ENCODE measurements at places on chromosomes 16 and 17.

DNA sequence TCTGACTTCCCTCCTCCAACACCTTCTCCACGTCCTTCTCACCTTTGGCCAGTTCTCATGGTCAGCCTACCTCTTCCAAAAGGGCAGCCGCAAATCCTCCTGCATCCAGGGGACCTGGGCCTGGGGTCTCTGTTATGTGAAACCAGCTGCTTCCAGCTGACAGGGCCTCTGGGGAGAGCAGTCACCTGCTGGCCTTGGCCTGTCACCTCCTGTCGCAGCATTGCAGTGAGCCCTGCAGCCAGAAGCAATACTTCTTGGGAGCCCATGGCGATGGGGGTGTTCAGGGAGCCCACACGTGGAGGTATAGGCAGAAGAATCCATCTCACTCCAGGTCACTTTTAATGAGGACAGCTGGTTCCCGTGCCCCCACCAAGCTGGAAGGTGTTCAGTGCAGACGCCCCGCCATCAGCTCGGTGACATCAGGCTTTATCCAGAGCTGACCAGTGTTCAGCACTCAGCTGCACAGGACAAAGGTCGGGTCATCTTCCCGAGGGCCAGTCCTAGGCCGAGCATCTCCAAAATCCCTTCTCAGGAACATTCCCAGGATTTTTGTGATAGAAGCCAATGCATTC lies 1.7 kb upstream of the SLC47A2 start:
- no peak for DNase-seq

DNA sequence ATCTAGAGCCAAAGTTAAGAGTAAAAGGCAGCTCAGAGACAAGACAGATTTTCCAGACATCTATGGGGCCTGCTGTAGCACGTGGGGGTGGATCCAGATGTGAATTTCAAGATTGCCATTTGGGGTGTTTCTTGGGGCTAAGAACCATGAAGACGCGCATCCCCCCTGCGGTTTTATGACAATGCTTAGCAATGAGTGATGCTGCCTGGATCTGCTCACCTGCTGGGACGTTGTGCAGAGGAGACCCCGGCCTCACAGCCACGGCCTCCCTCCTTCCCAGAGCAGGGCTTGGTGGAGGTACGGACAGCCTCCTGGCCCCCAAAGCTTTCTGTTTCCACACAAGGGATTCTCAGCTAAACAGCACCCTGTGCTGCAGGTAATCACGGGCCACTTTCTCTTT lies 151.5 kb upstream of the DYNLRB2 start:
- DNase-seq, result no peak

GRCh38 chr17:79960788-79961522 lies 74.7 kb downstream of the TBC1D16 start:
- DNase-seq, result no peak

DNA sequence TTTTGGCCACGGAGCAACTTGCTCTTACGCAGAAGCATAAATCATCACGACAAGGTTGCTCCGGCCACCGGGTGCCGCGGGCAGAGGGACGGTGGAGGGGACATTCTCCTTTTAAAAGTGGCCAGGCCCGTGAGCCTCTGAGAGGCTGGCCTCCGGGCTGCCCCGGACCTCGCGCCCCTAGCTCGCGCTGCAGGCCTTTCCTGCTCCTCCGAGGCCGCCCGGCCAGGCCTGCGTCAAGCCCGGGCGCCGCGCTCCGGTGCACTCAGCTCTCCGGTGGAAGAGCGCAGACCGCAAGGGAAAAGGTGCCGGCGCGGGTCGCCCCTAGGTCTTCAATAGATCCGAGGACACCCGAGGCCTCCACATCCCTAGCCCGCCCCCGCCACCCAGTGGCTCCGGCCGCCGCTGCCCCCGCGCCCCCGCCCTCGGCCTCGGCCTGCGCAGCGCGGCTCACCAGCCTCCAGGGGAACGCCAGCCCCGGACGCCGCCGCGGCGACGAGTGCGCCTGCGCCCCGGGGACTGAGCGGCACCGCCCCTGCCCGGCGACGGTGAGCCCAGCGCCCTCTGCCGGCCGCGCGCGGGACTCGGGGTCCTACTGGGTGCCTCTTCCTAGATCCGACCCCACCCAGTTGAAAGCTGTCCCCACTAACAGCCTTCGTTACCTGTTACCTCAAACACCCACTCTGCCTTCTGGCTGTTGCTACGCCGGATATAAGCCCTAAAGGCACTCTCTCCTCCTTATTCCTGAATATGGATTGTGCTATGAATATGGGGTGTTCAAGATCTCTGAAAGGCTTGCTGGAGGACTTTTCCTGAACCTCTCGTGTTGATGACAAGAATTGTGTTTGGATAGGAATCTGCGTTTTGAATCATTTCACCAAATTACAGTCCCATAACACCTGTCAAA lies at the start of gene LYRM9:
Gene LYRM9, minus strand, starts transcription at position 500 of the 904 bp plus-strand sequence. CDS start 10,671 bp downstream, outside the sequence.
- DNase-seq, result peak; percentile 83

- no peak for DNase-seq
Measured at GRCh38 chr16:89134269-89134668, 37.3 kb upstream of the CDH15 start.

DNA sequence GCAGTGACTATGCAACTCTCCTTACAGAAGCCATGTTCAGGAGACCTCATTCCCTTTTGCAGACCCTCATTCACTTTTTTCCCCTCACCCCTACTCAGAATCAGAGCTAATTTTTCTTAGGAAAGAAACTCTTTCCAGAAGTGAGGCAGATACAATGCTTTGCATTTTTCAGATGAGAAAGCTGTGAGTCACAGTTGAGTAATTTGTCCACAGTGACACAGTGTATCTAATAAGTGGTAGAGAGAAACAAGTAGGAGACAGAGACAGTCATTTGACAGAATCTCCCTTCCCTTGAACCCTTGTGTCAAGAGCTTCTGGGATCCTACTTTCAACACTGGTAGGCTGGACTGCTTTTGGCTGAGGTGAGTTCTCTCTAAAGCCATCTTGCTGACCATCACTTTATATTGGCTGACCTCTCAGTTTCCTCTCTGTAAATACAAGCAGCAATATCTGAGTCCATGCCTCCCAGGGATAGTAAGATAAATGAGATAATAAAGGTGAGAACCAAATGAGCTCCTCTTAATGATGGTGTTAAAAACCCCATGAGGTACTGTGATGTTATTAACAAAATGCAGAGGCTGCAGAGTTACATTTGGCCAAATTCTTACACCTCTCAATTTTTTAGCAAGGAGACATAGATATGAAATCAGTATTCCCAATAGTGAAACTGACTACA lies 130.8 kb downstream of the CA10 start:
- peak; percentile 82 for DNase-seq

DNA sequence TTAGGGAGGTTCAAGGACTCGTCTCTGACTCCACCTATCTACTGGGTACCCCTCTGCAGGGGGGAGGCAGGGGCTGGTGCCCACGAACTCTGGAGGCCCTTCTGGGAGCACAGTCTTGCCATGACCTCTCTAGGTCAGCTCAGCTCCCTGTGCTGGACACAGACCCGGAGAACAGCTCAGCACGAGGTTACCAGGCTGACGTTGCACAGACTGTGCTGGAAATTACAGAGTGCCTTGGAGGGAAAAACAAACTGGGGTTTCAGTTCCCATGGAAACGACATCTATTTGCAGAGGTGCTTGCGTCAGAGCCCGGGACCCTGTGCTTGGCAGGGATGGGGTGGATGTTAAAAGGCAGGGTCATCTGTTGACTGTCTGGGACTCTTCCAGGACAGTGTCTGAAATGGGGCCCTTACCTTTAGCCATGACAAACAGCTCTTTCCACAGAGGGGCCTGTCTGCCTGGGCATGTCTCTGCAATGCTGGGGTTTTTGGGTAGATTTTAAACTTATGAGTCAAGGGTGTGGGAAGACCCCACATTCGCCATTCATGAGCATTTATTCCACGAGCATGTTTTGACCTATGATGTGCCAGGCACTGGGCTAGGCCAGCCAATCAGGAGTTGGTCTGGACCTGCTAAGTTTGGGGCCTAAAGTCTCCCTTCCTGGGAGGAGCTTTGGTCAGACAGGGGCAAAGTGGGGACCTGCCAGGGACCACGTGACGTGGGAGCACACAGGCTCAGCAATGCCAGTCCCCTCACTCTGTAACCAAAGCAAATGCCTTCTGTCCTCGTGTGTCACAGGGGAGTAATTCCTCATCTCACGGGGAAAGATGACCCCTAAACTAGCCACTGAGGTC lies 22.5 kb downstream of the CCR7 start:
- peak; percentile 87 for DNase-seq

DNA sequence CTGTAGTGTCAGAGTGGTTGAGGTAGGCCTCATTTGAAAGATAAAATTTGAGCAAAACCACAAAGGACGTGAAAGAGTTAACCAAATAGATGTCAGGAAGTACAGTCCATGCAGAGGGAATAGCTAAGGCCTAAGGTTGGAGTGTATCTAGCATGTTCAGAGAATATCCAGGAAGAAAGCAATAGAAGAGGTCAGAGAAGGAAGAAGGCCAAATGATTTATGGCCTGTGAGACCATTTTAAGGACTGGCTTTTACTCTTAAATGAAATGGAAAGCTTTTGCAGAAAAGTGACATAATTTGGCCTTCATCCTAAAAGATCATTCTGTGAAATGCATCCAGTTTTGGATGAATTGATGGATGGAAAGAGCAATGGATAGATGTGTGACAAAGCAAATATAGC lies 116.5 kb downstream of the NLK start:
- no peak for DNase-seq

- peak; percentile 52 for DNase-seq
Measured at GRCh38 chr17:47204722-47205418, 4.3 kb upstream of the MYL4 start.

- no peak for DNase-seq
Measured at GRCh38 chr16:4913774-4914525, 23.0 kb downstream of the PPL start.

DNA sequence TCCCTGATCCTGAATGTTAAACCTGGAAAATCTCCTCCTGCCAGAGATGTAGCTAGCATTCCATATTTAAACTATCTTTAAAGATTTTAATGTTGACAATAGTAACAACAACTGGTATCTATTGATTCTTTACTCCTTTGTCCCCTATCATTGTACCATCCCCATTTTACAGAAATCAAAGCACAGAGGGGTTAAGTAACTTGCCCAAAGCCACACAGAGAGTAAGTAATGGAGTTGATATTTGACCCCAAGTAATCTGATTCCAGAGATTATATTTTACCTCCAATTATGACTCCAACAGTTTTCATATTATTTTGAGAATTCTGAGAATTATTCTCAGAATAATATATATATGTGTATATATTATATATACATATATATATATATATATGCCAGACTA lies 37.7 kb upstream of the RGS9 start:
- DNase-seq, result no peak

- DNase-seq, result no peak
Measured at GRCh38 chr16:67028167-67028695, 718 bp upstream of the CBFB start.

GRCh38 chr17:51133365-51133764 lies 12.7 kb upstream of the SPAG9 start:
- DNase-seq, result no peak

- no peak for DNase-seq
Measured at GRCh38 chr16:1850981-1851380, 21.0 kb downstream of the MEIOB start.

GRCh38 chr17:64335486-64335885 lies 55.2 kb downstream of the PECAM1 start:
- no peak for DNase-seq

DNA sequence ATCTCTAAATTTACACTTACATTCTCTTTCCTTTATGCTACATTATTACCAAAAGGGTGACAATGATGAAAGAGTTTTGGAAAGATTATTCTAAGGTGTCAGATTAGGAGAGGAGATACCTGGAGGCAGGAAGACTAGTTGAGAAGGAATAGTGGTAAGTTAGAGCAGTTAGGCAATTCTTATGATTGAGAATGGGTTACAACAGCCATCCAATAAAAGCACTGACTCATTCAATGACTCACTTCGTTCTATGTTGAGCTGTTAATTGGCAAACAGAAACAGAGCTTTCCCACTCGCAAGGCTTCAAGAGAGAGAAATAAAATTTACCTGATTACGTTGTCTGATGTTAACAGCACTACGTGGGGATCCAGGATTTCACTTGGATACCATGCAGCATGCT lies 5.8 kb downstream of the NUP88 start:
- DNase-seq, result peak; percentile 80

DNA sequence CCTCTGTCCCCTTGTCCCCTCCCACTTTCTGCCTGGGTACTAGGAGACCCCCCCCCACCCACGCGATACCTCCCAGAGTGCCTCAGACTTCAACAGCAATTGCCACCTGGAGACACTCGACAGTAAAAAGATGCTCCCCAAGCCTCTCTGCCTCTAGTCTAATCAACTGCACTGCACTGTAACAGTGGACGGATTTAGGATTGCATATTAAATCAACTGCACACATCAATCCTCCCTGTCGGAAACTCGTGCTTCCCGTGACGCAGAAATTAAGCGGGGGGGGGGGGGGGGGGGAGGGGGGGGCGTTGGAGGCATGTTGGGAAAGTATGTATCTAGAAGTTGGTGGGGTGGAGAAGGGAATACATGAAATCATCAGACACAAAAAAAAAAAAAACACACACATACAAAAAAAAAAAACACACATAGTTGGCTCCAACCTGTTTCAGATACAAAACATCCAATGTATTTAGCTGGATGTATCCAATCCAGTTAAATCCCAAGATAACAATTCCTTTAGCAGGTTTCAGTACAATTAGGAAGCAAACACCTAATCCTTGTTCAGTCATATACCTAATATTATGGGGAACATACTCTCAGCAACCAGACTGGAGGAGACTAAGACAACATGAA lies 29.7 kb downstream of the FAM222B start:
- peak; percentile 50 for DNase-seq

GRCh38 chr16:76175718-76176117 lies 101.5 kb upstream of the CNTNAP4 start:
- no peak for DNase-seq
